ENCODE measurements at places on chromosomes 6 and 20.

GRCh38 chr6:133431031-133431430, 189.9 kb downstream of the EYA4 start:
- no peak for DNase-seq

GRCh38 chr6:49499623-49500022, at the start of gene GLYATL3:
Gene GLYATL3 (plus strand): TSS chr6:49499923. CDS start chr6:49511991, 12,068 bp downstream.
- DNase-seq = no peak

GRCh38 chr6:40328386-40328985, 258.7 kb downstream of the LRFN2 start:
- DNase-seq = no peak

DNA sequence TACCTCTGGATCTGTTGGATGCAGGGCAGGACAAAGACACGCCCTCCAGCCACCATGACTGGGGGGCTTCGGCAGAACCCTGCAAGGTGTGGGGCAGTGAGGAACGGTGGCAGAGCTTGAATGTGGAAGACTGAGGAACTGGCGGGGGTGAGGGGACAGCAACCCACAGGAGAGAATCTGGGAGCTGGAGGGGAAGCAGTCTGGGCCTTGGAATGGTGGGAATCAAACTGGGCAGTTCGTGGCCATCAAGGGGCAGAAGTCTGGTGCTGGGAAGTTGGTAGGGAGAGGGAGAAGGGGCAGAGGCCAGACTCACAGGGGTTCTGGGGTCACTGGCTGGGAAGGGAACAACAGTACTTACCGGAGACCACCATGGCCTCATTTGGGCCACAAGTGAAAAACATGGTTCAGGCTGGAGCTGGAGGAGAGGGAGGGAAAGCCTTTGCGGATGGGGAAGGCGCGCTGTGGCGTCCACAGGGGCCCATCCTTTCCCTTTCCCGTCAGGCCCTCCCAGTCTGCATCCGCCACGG, 635 bp downstream of the FLOT1 start:
- no peak for DNase-seq

- peak; percentile 14 for DNase-seq
Observed at GRCh38 chr20:542777-543368, 717 bp downstream of the CSNK2A1 start.

DNA sequence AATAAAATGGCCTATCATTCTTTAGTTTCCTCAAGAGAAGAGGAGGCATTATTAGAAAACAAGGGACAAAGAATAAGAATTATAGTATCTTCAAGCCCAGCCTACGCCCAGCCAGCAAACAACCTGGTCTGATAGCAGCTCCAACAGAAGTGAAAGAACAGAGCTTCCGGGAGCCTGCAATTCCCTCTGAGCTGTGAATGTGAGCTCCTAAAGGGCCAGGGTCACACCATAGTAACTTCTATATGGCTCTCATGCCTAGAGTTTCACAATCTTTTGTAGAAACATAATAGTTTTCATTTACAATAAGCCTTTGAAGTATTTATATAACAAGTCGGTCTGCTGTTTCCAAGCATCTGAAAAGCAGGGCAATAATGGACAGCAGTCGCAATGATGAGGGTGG, 116.5 kb downstream of the SMLR1 start:
- DNase-seq = no peak

DNA sequence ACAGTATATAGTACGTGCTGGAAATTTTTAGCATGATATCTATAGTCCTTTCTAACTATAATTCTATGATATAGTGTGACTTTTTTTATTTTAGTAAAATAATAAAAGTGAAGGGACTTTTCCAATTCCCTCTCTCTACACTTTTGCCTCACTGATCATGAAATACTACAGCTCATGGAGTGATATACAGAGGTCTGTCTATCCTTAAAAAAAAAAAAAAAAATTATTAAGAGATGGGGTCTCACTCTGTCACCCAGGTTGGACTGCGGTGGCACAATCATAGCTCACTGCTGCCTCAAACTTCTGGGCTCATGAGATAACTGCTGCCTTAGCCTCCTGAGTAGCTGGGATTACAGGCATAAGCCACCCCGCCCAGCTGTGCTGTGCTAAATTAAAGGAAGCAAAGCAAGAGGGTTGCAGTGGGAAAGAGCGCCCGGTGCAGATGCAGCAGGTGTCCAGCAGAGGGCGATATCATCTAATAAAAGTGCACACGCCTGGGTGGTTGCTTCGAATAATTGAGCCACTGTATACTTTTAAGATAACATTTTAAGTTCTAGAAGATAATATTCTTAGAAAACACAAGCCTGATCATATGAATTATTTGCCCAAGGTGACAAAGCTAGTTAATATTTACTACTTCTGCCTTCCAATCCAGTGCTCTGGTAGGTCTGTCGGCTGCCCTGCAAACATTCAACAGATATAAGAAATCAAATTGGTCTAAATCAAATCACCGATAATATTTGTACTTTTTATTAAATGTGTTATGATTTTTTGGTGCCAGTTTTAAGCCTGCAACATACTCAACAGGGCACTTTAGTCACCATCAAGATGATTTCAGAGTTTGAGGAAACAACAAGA, 94.9 kb upstream of the NT5E start:
- DNase-seq = peak; percentile 83

- no peak for DNase-seq
Observed at GRCh38 chr6:52523378-52524142, 53.3 kb downstream of the TRAM2 start.

DNA sequence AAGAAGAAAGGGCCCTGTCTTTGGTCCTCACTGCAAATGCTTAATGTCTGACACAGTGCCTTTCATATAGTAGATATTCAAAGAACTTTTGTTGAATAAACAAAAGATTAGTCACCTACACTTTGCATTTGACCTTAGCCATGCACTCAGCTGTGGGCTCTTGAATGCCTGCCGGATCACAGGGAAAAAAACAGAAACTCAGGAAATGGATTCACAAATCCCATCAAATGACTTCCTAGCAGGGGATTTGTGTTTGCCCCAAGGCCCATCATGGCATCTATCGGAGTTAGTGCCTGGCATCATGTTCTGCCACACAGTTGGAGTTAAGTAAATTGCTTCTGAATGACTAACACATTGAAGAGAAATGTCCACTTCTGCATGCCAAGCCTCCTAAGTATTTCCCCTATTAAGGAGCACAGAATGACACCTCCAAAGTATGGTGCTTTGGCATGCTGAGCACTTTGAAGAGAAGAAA, 72.3 kb upstream of the DST start:
- no peak for DNase-seq

DNA sequence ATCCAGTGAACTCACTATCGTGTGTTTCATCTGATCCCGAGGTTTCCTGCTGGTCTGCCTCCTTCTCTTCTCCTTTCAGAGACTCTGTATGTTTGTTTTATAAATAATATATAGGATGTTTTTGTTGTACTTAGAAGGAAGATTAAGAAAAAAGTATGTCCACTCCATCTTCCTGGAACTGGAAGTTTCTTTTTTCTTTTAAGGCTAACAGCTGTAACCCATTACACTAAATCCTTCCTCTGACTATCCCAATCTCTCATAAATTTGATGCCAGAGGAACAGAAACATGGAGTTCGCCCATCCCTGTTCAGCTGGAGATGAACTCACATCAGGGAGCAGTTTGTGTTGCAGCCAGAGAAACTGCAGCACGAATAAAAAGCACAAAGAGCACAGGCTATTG, 20.7 kb downstream of the RIPK1 start:
- peak; percentile 92 for DNase-seq

GRCh38 chr6:159110013-159110412, 59.2 kb upstream of the FNDC1 start:
- DNase-seq = no peak

Measured in umbilical cord (tissue), 2 donors.